ENCODE measurements at places on chromosomes 12 and 14. TPM values are rescaled to one million over a fixed set of nuclear protein-coding genes. Genes with fewer than 3 reads are reported as not detected.

- H3K27me3 ChIP-seq: no peaks in the 10 kb centered on the region
- peaks cover 26% of the 10 kb centered on the region for H3K4me1 ChIP-seq
- peak overlapping the region; percentile 52 for H3K27ac ChIP-seq
- DNase-seq: peak; percentile 28
- H3K36me3 ChIP-seq: no peaks in the 10 kb centered on the region
- peak overlapping the region; percentile 84 for H3K4me3 ChIP-seq
Observed at GRCh38 chr14:100547633-100548294, 39.5 kb downstream of the BEGAIN start.

DNA sequence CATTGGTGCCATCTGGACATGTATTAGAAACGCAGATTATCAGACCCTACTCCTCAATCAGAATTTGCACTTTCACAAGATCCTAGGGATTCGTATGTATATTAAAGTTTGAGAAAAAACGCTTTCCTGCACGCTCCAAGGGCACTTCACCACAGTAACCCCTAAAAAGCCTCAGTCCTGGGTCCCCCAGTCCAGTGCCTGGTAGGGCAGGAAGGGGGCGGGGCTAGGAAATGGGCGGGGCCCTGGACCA is 369 bp downstream of the DEPDC4 start:
- peaks cover 2% of the 10 kb centered on the region for H3K36me3 ChIP-seq
- peaks cover 23% of the 10 kb centered on the region for H3K4me1 ChIP-seq
- H3K27ac ChIP-seq: peak overlapping the region; percentile 99
- DNase-seq: no peak

GRCh38 chr12:64742416-64742815 is 16.8 kb downstream of the GNS start:
- DNase-seq: no peak
- no peak overlapping the region for H3K4me3 ChIP-seq
- peaks cover 12% of the 10 kb centered on the region for H3K4me1 ChIP-seq

GRCh38 chr12:112823582-112824149 is 32.1 kb downstream of the RPH3A start:
- no peaks in the 10 kb centered on the region for H3K4me1 ChIP-seq
- H3K27ac ChIP-seq: no peak overlapping the region
- DNase-seq: no peak
- no peak overlapping the region for H3K4me3 ChIP-seq

DNA sequence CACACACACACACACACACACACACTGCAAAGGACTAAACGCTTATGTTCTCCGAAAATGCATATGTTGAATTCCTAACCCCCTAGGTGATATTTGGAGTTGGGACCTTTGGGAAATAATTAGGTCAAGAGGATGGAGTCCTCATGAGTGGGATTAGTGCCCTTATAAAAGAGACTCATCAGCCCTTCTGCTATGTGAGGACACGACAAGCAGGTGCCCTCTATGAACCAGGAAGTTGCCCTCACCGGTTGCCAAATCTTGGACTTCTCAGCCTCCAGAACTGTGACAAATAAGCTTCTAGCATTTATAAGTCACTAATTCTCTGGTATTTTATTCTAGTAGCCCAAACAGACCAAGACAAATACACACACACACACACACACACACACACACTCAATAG is 20.7 kb upstream of the TCP11L2 start:
- DNase-seq: no peak
- H3K27me3 ChIP-seq: peaks cover 6% of the 10 kb centered on the region
- no peak overlapping the region for H3K4me3 ChIP-seq

DNA sequence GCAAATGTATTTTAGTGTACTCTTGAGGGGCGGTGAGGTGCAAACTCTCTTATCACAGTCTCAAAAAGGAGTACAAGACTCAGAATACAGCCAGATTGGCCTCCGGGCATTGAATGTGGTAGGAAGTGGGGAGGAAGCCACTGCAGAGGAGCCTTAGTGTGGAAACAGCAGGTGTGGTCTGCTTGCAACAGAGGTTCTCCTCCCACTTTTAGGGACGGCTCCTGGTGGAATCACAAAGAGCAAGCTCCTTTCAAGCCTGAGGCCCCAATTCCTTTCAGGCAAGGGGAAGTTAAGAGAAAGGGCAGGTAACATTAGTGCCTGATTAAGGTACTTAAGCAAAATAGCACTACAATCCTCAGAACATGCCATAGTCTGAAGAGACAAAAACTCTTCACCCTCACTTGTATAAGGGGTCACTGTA is 23.7 kb upstream of the SLC2A3 start:
- peaks cover 28% of the 10 kb centered on the region for H3K4me1 ChIP-seq
- H3K36me3 ChIP-seq: peaks cover 3% of the 10 kb centered on the region
- peak overlapping the region; percentile 92 for H3K27ac ChIP-seq
- peak; percentile 47 for DNase-seq
- H3K4me3 ChIP-seq: peak overlapping the region; percentile 86

GRCh38 chr14:85564841-85565527 is 35.0 kb downstream of the FLRT2 start:
- no peak overlapping the region for H3K27ac ChIP-seq
- no peaks in the 10 kb centered on the region for H3K36me3 ChIP-seq
- no peak for DNase-seq
- no peaks in the 10 kb centered on the region for H3K4me1 ChIP-seq
- peaks cover 8% of the 10 kb centered on the region for H3K27me3 ChIP-seq
- H3K4me3 ChIP-seq: no peak overlapping the region

- no peaks in the 10 kb centered on the region for H3K4me1 ChIP-seq
- no peak for DNase-seq
- no peak overlapping the region for H3K27ac ChIP-seq
- H3K36me3 ChIP-seq: no peaks in the 10 kb centered on the region
Observed at GRCh38 chr14:63014621-63015020, 30.6 kb downstream of the KCNH5 start.

The TC2N gene
- 17.4 TPM for total RNA-seq

- peaks cover 46% of the 10 kb centered on the region for H3K27me3 ChIP-seq
- H3K36me3 ChIP-seq: peaks cover 4% of the 10 kb centered on the region
- peaks cover 39% of the 10 kb centered on the region for H3K4me1 ChIP-seq
- no peak for DNase-seq
- no peak overlapping the region for H3K27ac ChIP-seq
- no peak overlapping the region for H3K4me3 ChIP-seq
Observed at GRCh38 chr14:24335461-24336171, 745 bp upstream of the ADCY4 start.

DNA sequence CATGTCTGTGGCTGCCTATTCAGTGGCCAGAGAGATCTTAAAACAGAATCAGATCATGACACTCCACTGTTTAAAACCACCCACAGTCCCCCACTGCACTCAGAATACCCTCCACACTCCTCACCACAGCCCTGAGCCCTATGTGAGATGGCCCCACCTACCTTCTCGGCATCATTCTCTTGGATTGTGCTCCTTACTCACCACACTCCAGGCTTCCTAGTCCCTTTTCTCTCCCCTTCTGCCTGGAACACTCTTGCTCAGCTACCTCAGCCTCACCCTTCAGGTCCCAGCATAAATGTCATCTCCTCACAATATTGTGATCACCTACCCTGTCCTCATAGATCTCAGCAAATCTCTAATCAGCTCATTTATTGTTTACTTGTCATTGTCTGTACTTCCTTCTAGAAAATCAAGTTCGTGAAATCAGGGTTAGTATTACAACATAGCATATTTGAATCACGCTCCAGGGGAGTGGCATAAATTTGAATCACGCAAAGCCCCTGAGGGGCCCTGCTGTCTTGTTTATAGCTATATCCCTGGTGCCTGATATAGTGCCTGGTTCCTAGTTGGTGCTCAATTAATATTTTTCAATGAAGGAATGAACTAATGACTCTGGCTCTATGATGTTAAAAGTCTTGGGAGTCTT is 42.8 kb downstream of the SLC35F4 start:
- no peak overlapping the region for H3K27ac ChIP-seq
- no peak for DNase-seq
- H3K4me3 ChIP-seq: no peak overlapping the region
- H3K4me1 ChIP-seq: no peaks in the 10 kb centered on the region
- peaks cover 9% of the 10 kb centered on the region for H3K27me3 ChIP-seq
- H3K36me3 ChIP-seq: no peaks in the 10 kb centered on the region

DNA sequence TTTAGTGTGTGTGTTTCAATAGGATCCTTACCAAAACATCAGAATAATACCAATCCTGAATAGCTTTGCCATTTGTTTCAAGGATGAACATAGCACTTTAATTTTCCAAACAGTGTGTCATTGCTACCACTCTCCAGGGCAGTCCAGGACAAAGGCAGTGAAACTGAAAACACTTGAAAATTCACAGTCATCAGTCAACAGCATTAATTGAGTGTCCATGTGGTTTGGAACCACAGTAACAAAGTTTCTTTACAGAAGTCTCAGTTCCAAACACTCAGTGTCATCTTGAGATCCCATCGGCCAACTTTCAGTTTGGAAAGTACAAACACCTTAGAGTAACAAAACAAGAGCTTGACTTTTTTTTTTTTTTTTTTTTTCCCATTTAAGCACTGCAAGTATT is 228.4 kb upstream of the SOX5 start:
- H3K27me3 ChIP-seq: no peaks in the 10 kb centered on the region
- no peak for DNase-seq
- H3K4me1 ChIP-seq: no peaks in the 10 kb centered on the region
- no peaks in the 10 kb centered on the region for H3K36me3 ChIP-seq

The RTL1 gene
- not detected for total RNA-seq

DNA sequence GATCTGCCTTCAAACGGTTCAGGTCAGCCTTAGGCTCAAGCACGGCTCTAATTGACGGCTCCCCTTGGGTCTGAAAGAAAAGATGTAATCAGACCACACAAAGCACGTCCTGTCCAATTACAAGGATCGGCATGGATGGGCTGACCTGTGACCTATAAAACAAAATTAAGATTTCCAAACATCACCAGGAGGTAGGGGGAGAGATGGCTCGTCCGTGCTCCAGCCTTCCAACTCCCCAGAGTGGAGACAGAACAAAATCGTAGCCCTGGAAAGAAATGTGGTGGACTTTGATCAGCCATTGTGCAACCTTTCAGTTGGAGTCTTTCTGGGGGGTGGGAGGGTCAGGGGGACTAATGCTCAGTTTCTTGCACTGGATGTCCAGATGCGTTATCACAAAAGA is 226.6 kb upstream of the DIO3 start:
- DNase-seq: no peak
- H3K4me3 ChIP-seq: no peak overlapping the region
- H3K36me3 ChIP-seq: no peaks in the 10 kb centered on the region
- no peaks in the 10 kb centered on the region for H3K4me1 ChIP-seq
- peaks cover 23% of the 10 kb centered on the region for H3K27me3 ChIP-seq
- H3K27ac ChIP-seq: no peak overlapping the region
